Fibroblast of upper back skin (primary cell): ENCODE measurements at places on chromosomes 7 and 10.
A peak's percentile ranks its signal among the peaks of the same experiment; 100 is the strongest.

DNA sequence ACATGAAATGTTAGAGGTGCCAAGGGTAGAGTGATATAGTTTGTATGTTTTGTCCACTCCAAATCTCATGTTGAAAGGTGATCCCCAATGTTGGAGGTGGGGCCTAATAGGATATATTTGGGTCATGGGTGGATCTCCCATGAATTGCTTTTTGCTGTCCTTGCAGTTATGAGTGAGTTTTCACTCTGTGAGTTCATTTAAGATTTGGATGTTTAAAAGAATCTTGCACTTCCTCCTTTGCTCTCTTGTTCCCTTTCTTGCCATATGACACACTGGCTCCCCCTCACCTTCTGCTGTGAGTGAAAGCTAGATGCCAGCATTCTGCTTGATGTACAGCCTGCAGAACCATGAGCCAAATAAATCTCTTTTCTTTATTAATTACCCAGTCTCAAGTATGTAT lies 269.2 kb downstream of the ZWINT start:
- no peak for DNase-seq

DNA sequence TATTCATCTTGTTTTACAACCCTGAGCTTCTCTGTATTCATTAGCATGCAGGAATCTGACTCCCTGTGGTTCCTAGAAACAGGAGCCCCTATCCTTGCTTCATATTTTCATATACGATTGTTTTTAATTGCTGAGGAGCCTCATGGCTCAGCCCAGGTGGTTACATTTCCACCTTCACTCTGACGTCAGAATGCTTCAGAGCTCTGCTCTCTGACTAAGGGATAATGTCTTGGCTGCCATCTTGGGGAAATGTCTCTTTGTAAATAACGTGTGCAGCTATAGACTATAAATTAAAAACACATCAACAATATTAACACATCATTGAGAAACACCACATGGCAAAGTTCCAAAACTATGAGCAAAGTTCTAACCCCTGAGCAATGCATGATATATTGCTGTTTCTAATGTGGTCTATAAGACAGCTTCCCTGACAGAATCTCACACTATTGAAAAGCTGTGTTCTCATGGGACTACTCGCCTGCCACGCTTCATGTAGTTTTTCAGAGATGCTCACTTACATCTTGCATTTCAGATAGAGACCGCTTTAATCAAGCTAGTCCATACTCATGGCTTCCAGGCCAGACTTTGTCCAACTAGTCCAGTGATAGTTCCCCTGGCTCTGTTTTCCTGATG lies 227.0 kb downstream of the SORCS3 start:
- no peak for DNase-seq

GRCh38 chr7:156220701-156221100 lies 408.4 kb upstream of the SHH start:
- DNase-seq, result no peak

DNA sequence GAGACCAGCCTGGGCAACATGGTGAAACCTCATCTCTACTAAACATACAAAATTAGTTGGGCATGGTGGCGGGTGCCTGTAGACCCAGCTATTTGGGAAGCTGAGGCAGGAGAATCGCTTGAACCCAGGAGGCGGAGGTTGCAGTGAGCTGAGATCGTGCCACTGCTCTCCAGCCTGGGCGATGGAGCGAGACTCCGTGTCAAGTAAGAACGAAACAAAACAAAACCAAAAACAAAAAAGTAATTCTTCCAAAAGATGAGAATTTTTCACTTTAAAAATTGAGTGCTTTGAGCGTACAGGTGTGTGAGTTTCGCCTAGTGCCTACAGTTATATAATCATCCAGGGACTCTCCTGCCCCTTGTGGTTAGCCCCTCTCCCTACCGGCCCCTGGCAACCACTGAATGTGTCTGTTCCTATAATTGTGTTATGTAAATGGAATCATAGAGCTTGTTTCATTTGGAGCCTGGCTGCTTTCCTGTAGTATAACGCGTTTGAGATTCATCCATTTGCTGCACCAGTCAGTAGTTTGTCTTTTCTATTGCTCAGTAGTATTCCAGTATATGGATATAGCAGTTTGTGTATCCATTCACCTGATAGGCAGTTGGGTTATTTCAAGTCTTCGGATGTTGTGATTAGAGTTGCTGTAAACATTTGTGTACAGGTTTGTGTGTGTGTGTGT lies 80.0 kb downstream of the RBM33 start:
- no peak for DNase-seq

- DNase-seq, result no peak
Observed at GRCh38 chr7:133288970-133289369, 36.1 kb downstream of the EXOC4 start.

- DNase-seq, result peak; percentile 24
Observed at GRCh38 chr10:126160971-126161630, 227.2 kb downstream of the ADAM12 start.

- no peak for DNase-seq
Observed at GRCh38 chr10:68088740-68089139, 13.7 kb upstream of the HERC4 start.

DNA sequence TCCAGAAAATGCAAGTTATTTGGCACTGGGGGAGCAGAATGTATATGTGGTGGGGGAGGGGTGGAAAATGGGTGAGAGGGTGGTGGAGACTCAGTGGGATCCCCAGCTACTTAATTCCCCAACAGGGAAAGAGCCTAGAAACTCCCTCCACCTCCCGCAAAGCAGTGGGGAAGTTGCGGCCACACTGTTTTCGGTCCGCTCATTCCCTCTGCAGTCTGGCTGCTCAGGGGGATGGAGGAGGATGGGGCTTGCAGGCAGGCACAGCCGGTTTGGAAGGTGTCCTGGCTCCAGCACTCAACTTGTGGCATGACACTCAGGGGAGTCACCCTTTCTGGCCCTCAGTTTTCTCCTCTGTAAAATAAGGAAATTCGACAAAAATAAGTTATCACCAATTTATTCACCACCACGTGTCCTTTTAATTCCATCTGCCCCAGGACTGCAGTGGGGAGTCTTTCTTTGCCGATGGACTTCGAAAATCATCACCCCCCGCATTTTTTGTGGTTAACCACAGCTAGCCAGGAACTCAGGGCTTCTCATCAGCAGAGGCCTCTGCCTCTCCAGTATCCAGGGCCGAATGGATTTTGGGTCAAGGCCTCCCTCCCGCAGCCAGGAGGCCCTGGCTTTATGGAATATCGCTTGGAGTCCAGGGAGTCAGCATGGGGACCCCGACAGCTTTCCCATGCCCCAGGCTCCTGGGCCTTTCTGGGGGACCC lies 1.6 kb upstream of the HTRA1 start:
- DNase-seq, result peak; percentile 89

- peak; percentile 94 for DNase-seq
Observed at GRCh38 chr10:88979153-88979562, 11.4 kb upstream of the FAS start.

- no peak for DNase-seq
Observed at GRCh38 chr7:148852272-148852671, 31.8 kb downstream of the EZH2 start.

GRCh38 chr10:104342941-104343411 lies 4.7 kb upstream of the ITPRIP start:
- DNase-seq, result peak; percentile 55

GRCh38 chr10:98560565-98560964 lies 113.8 kb upstream of the HPS1 start:
- DNase-seq, result no peak

GRCh38 chr7:98870121-98870651 lies 372 bp upstream of the TMEM130 start:
- DNase-seq, result peak; percentile 57

- peak; percentile 51 for DNase-seq
Observed at GRCh38 chr10:13536674-13537366, 8.0 kb upstream of the BEND7 start.

DNA sequence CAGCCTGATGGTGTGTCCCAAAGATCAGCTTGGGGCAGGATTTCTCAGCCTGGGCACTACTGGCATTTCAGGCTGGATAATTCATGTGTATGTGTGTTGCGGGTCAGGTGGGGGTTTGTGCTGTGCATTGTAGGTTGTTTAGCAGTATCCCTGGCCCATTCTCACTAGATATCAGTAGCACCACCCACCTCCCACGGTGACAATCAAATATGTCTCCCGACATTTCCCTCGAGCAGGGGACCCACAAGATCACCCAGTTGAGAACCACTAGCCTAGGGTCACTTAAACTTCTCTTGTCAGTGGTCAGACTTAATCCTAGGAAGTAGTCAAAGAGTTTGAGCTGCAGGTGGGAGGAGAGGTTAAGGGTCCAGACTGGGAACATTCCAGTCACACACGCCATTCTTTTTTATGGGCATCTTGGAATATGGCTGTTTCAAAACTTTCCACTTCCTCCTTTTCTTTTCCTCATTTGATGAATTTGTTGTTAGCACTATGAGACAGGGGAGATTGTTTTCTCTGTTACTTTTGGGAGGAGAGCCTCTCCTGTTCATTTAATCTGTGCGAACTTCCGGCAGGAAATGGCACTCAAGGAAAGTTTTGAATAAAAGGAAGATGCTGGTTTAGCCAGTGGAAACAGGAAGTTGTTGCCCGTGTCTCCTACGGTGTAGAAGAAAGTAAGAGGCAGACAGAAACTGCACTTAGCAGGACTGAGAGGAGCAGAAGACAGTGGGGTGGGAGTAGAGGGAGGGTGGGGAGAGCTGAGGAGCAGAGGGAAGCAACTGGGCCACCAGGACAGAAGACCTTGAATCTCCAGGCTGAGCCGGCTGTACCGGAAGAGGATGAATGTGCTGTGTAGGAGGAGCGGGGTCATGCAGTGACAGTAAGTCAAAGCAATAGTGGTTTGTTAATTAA lies 17.6 kb upstream of the EXOC6 start:
- DNase-seq, result no peak

- DNase-seq, result no peak
Observed at GRCh38 chr10:68275600-68276126, 43.8 kb upstream of the ATOH7 start.

- DNase-seq, result no peak
Observed at GRCh38 chr7:93148144-93148543, at the start of gene SAMD9L. TSS of gene SAMD9L (minus strand) at chr7:93148385. CDS start at chr7:93135971, 12,414 bp downstream.

DNA sequence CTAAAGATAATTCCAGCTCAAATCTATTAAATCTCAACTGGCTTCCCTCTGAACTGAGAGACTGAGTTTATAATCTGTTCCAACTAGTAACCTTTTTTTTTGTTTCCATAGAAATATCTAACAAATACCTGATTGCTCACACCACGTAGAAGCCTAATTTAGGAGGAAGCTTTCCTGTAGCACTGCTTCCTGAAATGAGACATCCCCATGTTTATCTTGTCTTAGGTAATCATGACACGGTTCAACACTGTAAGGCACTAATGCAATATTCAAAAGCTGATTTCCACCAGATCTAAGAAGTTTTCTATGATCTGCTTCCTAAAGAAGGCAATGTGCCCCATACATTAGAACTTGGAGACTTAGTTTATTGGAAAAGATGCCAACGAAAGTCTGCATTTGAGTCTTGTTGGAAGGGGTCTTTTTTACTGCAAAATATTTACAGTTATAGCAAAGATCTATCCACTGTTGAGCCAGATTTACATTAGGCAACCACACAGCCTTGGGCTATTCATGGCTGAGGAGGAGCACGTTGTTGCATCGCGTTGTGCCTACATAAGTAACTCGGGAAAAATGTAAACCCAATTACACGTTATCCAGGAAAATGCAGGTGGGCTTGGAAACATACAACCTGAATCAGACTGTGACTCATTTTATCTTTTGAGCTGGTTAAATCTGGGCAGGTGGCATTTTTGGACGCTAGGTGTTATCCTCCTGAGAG lies 66.3 kb downstream of the VIPR2 start:
- DNase-seq, result no peak

GRCh38 chr7:100477871-100478267 lies 1.1 kb downstream of the TSC22D4 start:
- DNase-seq, result no peak

- DNase-seq, result no peak
Observed at GRCh38 chr10:114694752-114695151, 36.7 kb upstream of the ABLIM1 start.

GRCh38 chr10:8045726-8046494 lies 8.6 kb upstream of the GATA3 start:
- DNase-seq, result no peak

DNA sequence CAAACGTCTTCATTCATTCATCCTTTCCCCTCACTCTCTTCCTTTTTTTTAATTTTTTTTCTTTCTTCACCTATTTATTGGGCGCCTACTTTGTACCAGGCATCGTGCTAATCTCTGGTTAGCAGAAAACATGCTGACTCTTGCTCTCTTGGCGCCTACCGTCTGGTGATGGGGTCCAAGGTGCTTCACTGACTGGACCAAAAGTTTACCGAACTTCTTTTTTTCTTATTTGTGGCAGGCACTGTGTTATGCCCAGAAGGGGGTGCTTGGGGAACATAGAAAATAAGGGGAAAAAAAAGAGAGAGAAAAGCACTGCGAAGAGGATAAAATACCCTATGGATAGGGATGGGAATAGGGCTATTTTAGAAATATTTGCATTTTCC lies 505 bp upstream of the FAM204A start:
- peak; percentile 4 for DNase-seq

GRCh38 chr10:17240616-17241015 lies 12.6 kb downstream of the VIM start:
- DNase-seq, result no peak

DNA sequence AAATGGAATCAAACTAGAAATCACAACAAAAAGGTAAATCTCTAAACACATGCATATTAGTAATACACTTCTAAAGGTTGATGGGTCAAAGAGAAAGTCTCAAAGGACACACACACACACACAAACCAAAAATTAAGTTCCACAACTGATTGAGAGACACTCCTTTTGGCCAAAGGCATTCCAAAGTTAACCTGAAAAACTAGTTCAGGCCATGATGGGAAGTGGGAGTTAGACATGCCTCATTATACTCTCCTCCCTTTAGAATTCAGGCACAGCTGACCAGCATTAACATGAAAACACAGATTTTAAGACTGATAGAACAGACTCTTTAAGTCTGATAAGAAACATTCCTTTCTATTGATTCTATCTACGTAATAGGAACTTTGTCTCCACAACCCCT lies 332.4 kb upstream of the IGFBP3 start:
- no peak for DNase-seq

GRCh38 chr7:141073641-141074161 lies at the start of gene TMEM178B:
TSS of gene TMEM178B (plus strand) at chr7:141074064.
- DNase-seq, result no peak

- no peak for DNase-seq
Observed at GRCh38 chr7:121803039-121803438, 69.9 kb upstream of the PTPRZ1 start.

DNA sequence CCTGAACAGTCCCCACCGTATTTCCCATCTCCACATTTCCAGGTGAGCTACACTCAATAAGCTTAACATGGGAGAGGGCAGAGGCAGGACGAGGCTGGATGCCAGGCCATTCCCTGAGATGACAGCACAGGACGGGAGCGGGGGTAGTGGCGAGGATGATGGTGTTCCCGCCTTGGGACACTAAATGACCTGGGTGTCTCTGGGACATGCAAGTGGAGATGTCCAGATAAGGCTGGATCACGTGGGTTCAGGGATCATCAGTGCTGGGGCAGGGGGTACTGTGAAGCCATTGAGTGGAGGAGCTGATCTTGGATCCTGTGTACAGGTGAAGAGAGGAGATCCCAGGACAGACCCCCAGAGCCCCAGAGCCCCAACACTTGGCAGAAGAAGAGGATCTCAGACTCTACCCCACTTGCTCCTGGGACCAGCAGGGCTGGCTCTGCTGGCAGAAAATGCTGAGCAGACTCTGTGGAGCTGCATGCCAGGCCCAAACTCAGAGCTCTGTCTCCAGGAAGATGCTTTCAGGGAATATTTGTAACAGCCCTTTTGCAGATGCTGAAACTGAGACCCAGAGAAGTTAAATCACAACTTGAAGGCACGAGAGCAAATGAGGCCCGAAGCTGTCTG lies 29.7 kb upstream of the HSPA12A start:
- DNase-seq, result no peak

GRCh38 chr7:55415173-55415778 lies 50.1 kb downstream of the LANCL2 start:
- DNase-seq, result peak; percentile 77
